Umbilical cord (tissue), 2 donors: ENCODE measurements at places on chromosomes 6 and 20.
A peak's percentile ranks its signal among the peaks of the same experiment; 100 is the strongest.

GRCh38 chr6:149544646-149545257 is 1.1 kb downstream of the PPIL4 start:
- no peak for DNase-seq

DNA sequence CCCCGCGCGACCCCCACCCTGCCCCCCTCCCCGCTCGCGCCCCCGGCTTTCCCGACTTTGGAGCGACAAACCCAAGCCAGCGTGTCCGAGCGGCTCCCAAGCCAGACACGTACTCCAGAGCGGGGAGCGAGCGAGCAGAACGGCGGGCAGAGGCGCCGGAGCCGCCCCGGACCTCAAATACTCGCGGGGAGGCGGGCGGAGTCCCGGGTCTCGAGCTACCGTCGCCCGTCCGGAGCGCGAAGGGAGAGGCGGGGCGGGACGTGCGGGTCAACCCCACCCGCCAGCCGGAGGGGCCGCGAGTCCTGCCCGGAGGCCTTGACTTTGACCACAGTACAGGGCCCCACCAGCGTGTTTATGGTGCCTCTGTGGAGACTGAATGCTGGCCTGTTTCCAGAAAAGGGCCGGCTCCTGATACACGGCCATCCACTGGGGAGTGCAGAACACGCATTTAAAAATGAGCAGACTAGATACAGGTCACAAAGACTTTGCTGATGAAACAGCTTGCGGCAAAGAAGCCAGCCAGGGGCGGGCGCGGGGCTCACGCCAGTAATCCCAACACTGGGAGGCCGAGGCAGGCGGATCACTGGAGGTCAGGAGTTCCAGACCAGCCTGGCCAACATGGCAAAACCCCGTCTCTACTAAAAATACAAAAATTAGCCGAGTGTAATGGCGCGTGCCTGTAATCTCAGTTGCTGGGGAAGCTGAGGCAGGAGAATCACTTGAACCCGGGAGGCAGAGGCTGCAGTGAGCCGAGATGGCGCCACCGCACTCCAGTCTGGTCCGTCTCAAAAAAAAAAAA is at the start of gene SERPINB6:
TSS of gene SERPINB6 (minus strand) at position 148 of the 799 bp plus-strand sequence. CDS start 12,235 bp downstream, outside the sequence.
- peak; percentile 93 for DNase-seq

DNA sequence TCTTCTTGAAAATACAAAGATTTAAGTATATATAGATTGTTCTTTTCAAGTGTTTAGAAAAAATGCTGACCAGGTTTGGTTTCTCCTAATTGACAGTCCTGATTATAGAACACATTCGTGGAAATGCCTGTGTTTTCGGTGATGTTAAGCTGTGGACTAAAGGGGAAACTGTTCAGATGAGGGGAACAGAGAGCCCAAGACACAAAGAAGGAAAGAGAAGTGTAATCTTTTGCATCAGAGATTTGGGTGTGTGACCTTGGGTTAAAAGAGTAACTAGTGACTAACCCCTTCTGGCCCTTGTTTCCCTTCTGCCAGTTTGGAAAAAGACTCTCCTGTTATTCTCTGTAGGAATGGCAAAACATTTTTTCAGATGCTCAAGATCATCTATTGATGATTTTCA is 331.3 kb downstream of the RIMS1 start:
- DNase-seq, result no peak

- no peak for DNase-seq
Observed at GRCh38 chr20:38012332-38012731, 20.9 kb downstream of the TTI1 start.

DNA sequence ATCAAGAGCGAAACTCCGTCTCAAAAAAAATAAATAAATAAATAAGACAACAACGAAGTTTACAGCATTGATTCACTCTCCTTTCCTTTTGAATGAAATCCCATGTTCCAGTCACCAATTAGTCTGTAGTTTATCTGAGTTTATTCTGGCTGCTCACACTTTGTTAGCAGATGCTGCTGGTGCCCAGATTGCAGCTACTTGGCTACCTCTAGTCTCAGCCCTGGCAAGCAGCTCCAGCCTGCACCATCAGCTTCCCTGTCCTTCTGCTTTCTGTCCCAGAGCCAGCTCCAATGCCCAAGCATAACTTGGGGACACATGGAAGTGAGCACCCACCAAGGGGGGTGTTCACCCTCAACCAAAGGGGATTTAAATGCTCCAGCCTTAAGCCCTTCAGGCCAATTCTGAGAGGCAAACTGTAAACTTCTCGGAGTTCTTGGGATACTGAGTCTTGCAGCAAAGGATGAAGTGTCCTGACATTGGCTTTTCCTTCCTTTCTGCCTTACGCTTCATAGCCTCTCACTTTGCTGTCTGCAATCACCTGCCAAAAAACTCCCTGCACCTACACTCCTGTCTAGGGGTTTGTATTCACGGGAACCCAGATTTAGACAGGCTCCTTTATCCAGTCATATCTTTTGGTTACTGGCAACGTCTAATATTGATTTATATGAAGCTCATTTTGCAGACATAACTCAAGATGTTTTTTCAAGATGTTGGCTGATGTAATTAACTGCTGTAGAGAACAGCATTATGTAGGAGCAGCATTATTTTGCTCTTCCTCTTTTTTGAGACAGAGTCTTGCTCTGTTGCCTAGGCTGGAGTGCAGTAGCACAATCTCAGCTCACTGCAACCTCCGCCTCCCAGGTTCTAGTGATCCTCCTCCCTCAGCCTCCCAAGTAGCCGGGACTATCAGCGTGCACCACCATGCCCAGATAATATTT is 9.8 kb upstream of the TASP1 start:
- no peak for DNase-seq

GRCh38 chr20:25553819-25554296 is 31.5 kb downstream of the NINL start:
- DNase-seq, result peak; percentile 85

DNA sequence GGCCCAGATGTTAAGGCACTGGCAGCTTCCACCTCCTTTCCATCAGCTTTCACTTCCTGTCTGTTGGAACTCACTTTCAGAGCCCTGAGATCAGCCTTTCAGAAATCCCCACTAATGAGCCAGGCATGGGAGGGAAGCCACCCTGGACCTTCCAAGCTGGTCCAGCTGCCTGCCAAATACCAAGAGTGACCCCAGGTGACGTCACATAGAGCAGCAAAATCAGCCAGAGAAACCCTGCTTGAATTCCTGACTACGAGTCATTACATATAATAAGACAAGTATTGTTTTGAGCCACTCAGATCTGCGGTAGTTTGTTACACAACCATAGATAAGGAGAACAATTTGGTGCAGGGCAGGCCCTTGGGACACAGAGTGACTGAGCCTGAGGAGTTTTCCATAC is 556.0 kb upstream of the JAG1 start:
- peak; percentile 68 for DNase-seq

DNA sequence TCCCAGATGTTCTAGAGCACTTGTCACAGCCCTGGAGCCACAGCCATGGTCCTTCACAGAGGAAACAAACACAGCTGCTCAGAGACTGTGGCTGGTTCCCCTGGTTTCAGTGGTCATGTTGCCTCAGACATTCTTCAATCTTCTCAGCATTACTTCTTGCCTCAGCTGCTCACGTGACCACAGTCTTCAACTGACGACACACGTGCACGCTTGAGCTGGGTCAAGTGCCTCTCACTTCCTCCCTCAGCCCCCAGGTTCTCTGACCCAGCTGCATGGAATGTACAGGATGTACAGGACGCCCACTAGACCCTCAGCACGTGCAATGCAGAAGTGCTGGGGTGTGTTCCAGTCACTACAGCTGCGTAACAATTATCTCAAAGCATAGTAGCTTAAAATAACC is 159.8 kb upstream of the GGTLC1 start:
- no peak for DNase-seq

DNA sequence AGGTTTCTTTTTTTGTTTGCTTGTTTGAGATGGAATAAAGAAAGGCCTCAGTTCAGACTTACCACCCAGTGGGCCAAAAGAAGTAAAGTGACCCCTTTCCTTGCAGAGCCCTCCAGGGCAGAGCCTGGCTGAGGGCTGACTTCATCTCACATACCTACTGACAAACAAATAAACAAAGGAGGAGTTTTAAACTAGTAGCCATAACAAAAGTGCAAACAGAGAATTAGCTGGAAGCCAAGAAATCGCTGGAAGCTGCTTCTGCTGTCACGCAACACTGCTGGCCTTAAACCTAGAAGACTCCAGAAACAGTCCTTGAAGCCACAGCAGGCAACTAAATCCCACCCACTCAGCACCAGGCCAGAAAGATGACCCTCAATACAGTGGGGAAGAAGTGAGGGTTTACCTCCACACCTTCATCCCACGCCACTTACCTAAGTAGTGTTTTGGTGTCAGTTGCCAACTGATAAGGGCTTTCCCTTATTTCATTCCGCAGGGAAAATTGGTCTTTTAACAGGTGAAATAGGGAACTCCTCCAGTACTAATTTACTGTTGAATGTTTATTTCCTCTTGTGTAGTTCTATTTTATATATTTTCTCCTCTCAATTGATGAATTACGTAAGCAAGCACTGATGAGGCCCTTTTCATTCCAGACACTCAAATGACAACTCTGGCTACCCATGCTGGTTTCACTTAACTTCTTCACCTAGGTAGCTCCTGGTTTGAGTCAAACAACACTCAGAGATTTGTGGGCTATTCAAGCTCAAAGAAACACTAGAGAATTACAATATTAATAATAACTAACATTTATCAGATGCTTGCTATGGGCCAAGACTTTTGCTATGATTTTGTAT is 46.2 kb downstream of the EDN1 start:
- DNase-seq, result no peak

DNA sequence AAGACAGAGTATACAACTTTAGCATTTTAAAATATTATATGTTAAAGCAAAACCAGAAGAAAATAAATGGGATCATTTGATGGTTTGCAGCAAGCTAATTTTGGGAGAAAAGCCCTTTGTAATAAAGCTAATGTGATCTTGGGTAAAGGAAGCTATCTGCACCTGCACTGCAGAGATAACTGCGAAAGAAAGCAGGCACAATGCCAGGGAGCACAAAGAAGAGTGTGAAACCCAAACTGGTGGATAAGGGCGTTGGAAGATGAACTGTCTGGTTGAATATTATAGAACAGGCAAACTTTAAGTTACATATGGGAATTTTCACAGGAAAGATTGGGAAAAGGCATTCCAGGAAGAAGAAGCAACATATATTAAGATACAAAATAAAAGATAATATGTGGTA is 179.2 kb upstream of the KHDRBS2 start:
- DNase-seq, result no peak

- no peak for DNase-seq
Observed at GRCh38 chr6:47157653-47158219, 115.6 kb upstream of the ADGRF1 start.

DNA sequence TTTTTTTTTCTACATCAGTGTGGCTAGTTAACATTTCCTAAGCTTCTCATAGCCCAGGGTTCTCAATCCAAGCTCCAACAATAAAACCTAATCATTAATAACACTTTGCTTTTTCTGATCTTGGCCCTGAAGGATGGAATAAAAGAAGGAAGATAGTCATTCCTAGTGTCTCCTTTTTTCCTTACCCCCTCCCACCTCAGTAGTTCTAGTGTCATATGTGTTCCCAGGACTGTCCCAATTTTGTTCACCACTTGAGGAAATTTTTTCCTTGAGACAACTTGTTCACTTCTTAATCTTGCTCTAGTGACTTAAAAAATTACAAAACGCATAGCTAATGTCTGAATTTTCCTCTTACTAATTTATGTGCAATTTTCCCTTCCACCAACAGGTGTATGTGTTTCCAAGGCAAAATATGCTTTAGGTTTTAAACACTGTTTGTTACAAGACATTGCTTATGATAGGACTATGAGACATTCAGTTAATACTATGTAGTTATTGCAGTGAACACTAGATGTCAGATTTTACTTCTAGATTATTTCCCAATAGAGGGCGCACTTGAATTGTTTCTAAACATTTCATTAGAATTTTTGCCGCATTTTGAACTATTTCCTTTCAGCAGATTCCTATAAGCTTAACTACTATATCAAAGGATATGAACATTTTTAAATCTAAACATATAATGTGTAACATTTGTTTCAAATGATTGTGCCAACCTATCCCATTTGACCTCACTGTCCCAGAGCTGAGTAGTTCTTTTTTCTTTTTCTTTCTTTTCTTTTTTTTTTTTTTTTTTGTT is 18.5 kb upstream of the C6orf141 start:
- DNase-seq, result peak; percentile 74

DNA sequence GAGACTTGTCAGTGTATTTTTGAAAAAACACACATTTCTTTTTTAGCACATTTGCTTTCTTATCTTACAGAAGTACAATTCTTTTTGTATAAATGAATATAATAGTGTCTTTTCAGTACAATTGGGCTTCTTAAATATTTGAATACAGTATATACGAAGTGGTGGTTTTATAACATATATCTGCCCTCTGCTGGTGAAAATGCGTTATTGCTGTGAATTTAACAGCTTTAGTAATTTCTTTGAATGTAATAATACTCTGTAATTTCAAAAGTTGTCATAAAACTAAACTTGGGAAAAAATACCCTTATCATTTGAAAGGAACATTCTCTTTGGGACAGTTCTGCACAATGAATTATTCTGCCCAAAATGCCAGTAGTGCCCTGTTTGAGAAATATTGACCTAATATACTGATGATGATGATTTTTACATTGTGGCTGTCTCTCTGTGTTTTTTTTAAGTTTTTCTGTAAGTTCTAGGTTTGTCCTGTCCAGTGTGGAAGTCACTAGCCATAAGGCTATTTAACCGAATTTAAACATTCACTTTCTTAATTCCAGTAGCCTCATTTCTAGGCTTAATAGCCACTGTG is 19.0 kb downstream of the SMAP1 start:
- DNase-seq, result peak; percentile 35

DNA sequence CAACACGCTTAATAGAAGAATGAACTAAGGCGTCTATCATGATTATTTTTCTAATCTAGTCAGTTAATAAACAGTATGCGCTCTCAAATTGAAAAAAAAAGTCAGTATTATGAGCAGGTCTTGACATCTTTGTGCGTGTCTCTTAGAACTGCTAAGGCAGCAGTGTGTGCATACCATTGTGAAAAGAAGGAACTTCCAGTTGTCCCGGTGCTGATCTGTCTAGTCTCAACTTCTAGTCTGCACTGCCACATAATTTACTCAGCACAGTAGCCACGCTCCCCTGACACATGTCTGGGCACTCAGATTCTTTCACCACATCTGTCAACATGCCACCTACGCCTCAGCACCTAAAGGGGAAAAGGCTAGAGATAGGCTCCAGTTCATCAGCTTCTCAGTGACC is 61.1 kb upstream of the SPDEF start:
- no peak for DNase-seq

DNA sequence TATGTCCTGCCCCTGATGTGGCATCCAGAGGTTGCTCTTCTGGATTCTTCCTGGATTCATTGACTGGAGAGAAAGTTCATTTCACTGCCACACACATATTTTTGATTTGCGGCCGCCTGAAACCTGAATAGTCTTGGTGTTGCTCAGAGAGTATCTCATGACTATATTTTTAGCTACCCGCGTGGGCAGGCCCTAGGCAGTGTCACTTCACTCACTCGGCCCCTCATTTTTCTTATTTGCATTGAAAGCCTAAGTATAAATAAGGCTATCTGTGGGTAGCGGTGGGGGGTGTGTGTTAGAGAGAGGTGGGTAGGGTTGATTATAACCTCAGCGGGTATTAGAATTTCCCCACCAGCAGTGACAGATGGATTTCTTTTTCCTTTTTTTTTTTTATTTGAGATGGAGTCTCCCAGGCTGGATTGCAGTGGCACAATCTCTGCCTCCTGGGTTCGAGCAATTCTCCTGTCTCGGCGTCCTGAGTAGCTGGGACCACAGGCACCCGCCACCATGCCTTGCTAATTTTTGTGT is 113.5 kb downstream of the JARID2 start:
- DNase-seq, result no peak
